ENCODE measurements at places on chromosomes 2 and 18. TPM values are rescaled to one million over a fixed set of nuclear protein-coding genes. Genes with fewer than 3 reads are reported as not detected.

DNA sequence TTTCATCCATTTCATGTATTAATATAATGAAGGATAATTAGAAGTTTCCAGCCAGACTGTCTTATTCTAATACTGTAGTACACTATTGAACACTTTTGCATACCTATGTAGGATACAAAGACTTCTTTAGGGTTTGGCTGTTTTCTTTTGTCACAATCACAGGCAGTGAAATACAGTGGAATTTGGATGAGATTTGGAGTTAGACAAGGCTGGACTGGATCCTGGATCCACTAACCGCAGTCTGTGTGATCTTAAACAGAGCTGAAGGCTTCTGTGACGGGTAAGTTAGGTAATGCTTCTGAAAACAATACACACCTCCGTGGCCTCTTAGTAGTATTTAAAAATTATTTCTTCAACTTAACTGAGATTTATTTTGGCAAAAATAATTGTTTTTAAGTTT lies 1128.6 kb upstream of the CDH2 start:
- DNase-seq = no peak

Gene GTF2A1L
- not detected for polyA plus RNA-seq

DNA sequence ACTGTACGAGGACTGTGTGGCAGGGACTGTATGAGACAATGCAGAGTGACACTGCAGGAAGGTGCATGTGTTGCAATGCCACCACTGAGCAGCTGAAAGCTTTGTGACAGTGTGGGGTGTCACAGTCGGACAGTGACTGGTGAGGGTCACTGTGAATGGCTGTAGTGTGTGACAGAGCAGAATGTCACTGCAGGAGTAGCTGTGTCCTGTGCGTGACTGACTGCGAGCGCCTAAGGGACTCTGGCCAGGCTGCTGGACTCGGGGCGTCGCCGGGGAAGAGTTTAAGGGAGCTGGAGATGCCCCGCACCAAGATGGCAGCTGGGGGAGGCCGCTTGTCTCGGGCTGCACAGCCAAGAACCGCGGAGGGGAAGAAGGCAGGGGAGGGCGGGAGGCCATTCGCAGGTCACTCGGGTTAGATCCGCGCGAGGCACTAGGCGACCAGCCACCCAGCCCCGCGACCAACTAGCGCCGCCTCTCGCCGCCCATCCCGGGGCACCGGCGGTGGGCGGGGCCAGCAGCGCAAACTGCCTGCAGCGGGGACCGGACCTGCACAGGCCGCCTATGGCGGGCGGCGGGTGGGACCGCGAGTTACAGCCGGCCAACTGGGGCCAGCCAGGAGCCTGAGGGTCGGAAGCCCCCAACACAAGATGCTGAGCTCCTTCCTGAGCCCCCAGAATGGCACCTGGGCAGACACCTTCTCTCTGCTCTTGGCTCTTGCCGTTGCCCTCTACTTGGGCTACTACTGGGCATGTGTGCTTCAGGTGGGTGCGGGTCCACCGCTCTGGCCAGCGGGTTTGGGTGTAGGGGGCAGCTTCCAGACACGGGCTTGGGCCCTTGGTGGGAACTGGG lies at the start of gene ABHD1:
Gene ABHD1, plus strand, starts transcription at position 514 of the 849 bp plus-strand sequence. Its CDS starts 134 bp downstream, at position 648.
- DNase-seq = no peak

DNA sequence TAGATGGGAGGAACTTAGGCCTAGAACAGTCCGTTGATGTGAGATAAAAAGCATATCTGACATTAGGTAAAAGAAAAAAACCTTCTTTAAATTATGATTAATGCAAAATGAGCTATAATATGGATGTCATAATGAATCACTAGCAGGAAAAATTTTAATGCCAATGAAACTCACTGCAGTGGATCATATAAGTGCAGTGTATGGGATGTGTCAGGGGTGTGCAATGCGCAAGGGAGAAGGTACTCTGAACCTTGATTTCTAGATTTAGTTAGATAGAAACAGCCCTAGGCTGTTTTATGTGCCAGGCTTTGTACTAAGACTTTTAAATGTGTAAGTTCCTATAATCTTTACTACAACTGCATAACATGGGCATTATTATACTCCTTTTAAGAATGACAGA lies 50.4 kb upstream of the NXPH2 start:
- no peak for DNase-seq

Gene SCYGR7
- not detected for polyA plus RNA-seq

Gene CXCR1
- 1.4 TPM for polyA plus RNA-seq

Gene ACADL
- 0.03 TPM for polyA plus RNA-seq

GRCh38 chr2:180416627-180417026 lies 409.5 kb upstream of the CWC22 start:
- no peak for DNase-seq

Gene ATF2
- polyA plus RNA-seq = 24.0 TPM

- DNase-seq = no peak
Observed at GRCh38 chr2:236889791-236890704, 195.6 kb upstream of the COPS8 start.

- DNase-seq = no peak
Observed at GRCh38 chr2:3102922-3103569, 274.6 kb downstream of the EIPR1 start.

Gene TGOLN2
- polyA plus RNA-seq = 42.8 TPM

Gene LTBP1
- polyA plus RNA-seq = 13.7 TPM

DNA sequence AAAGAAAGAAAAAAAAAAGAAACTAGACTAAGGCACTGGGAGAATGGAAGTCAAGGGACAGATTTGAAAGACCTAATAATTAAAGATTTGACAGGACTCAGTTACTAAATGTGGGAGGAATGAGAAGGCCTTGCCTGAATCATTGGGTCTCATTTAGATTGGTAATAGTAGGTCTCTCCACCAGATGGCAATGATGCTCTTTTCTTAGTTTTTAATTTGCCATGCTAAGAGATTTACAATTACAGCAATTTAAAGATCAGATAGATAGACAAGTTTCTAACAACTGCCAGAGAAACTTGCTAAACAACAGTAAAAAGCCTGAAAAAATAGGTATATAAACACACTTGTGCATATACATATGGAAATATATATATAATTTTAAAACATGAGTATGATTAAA lies 153.0 kb downstream of the TMEM247 start:
- DNase-seq = peak; percentile 41

DNA sequence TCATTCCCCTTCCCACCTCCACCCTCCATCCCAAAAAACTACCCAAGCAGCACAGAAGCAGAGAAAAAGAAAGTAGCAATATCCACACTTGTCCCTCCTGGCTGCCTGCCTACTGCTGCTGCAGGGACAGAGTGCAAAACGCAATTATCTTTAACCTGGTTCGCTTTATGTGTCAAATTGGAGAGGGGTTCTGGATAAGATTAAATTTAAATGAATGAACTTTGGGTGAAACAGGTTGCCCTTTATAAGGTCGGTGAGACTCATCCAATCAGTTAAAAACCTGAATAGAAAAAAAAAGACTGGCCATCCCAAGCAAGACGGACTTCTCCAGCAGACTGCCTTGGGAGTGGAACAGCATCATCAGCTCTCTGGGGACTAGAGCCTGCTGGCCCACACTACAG lies 62.6 kb downstream of the ANKRD44 start:
- no peak for DNase-seq

- no peak for DNase-seq
Observed at GRCh38 chr2:38554973-38555595, 47.6 kb downstream of the HNRNPLL start.

DNA sequence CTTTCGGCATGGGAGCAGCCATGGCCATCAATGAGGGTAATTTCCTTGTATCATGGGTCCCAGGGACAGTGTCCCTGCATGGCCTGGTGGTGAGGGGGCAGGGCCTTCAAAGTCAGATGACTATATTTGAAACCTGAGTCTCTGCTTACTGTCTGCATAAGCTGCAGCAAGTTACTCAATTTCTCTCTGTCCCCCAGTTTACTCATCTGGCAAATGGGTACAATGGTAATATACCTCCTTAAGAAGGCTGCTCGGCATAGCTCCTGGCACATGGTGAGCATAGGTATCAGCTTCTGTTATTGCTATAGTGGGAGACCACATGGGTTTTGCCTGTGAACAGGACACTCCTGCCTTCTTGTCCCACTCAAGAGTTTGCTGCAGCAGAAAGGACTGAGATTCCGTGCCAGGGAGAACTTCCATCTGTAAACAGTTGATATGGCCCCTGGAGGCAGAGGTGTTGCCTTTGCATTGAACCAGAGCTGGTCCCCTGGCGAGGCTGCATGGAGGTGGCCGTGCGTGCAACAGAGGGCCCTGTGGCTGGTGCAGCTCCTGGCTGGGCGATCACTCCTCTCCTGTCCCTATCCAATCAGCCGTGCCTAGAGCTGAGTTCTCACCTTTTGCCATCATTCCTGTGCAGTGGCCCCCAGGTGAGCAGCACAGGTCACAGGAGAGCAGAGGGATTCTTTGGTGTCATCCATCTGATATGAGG lies 22.7 kb upstream of the IGFBP5 start:
- no peak for DNase-seq

- DNase-seq = no peak
Observed at GRCh38 chr2:221282386-221282785, 289.7 kb downstream of the EPHA4 start.

Gene PTPRN
- polyA plus RNA-seq = 0.07 TPM

Gene SLC4A5
- polyA plus RNA-seq = 0.12 TPM

Gene PROKR1
- polyA plus RNA-seq = 0.01 TPM

DNA sequence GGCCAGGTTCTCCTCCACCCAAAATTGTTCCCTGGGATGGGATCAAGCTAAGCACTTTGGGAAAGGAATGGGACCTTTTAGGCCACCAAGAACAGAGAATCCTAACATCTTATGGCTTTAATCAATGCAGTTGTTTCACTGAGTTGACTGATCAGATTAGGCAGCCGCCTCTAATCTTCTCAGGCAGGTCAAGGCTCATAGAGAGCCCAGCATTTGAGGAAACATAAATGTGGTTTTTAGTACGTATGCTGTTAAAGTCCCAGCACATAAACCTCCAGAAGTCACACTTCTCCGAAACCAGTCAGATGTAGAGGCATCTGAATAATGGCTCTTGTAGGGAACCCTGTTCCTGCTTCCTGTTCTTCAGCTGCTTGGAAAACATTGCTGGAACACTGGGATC lies 99.5 kb upstream of the RMDN2 start:
- no peak for DNase-seq

Gene KCNK3
- polyA plus RNA-seq = 0.17 TPM

- no peak for DNase-seq
Observed at GRCh38 chr18:708096-708495, 4.3 kb downstream of the ENOSF1 start.

DNA sequence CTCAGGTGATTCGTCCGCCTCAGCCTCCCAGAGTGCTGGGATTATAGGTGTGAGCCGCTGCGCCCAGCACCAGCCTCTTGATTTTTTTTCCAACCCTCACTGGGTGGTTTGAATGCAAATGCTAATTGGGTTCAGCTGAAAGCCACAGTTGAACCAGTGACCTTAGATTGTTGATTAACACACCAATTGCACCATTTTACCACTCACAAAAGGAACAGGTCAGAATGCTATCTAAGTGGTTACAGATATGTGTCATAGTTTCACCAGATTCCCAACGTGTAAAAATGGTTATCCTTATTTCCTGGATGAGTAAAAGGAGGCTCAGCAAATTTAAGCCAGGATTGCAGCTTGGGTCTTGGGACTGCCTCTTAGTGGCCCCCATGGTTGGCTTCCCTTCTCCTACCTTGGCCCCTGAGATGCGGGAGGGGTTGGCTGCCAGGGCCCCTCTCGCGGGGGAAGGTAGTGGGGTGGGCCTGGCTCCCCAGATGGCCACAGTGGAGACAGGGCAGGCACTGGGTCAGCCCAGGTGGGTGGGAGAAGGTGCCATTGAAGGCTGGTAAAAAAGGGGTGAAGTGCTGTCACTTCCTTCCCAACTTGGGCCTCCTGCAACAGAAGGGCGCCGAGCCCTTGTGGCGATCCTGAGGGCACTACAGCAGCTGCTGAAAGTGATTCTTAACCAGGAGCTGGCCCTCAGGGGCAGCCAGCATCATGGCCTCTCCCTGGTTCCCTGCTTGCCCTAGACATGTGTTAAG lies 164.9 kb upstream of the HAAO start:
- peak; percentile 59 for DNase-seq

GRCh38 chr2:171579481-171579880 lies 57.2 kb downstream of the CYBRD1 start:
- DNase-seq = peak; percentile 74

GRCh38 chr2:218863021-218863520 lies 3.5 kb downstream of the WNT6 start:
- no peak for DNase-seq

DNA sequence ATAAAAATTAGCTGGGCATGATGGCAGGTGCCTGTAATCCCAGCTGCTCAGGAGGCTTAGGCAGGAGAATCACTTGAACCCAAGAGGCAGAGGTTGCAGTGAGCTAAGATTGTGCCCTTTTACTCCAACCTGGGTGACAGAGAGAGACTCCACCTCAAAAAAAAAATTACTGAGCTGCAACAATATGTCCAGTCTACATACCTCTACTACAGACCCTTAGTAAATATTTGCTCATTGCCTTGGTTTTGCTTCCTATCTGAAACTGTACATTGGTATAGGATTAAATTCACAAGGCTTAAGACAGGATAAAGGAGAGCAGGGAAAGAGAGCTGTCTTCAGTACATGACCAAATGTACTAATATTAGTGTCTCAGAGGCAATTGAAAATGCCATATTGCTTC lies 8.1 kb upstream of the MGAT4A start:
- no peak for DNase-seq

- no peak for DNase-seq
Observed at GRCh38 chr2:52877703-52878102, 889.9 kb upstream of the CHAC2 start.

- no peak for DNase-seq
Observed at GRCh38 chr2:58195662-58196061, 45.5 kb downstream of the FANCL start.

GRCh38 chr2:239245872-239246721 lies 154.7 kb downstream of the HDAC4 start:
- DNase-seq = peak; percentile 63

DNA sequence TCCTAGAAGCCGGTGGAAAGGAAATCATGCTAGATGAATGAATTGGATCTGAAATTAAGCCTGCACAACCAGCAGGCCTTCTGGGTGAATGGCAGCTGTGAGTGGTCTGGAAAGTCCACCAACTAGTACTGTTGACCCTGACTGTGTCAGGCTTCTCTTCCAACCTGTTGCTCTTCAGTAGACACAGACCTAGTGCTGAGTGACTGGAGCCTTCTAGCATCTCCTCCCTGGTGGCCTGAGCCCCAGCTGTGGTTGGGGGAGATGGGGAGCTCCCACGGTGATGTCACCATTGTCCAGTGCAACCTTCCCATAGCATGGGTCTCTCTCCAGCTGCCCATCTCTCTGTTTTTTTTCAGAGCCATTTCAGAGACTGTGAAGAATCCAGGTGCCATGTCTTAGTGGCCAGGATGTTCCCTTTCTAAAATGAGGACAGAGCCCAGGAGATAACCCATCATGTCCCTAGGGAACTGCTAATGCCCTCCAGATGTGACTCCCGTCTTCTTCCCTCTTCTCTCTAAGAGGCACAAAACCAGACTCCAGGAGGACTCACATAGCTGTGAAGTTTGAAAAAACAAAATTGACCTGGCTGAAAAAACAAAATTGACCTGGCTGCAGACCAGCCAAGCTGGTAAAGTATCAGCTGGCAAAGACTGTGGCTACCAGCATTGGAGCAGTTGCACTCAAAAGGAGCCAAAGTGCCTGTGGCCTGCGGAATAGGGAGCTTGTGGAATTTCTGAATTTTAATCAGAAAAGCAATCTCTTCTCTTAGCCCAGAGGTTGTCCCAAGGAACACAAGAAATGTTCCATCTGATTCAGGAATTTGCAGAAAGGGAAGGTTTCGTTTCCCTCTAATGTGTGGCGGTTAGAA lies 67.4 kb upstream of the RPL31 start:
- no peak for DNase-seq

GRCh38 chr2:241750076-241750840 lies 15.8 kb downstream of the D2HGDH start:
- no peak for DNase-seq

- no peak for DNase-seq
Observed at GRCh38 chr18:27649621-27650020, 464.5 kb upstream of the CHST9 start.

Data from mammary epithelial cell (primary cell).